RPMI7951 (cell line): ENCODE measurements at places on chromosomes 6 and 20.

- no peak for DNase-seq
Measured at GRCh38 chr20:46023148-46023484, 5.9 kb upstream of the SLC12A5 start.

DNA sequence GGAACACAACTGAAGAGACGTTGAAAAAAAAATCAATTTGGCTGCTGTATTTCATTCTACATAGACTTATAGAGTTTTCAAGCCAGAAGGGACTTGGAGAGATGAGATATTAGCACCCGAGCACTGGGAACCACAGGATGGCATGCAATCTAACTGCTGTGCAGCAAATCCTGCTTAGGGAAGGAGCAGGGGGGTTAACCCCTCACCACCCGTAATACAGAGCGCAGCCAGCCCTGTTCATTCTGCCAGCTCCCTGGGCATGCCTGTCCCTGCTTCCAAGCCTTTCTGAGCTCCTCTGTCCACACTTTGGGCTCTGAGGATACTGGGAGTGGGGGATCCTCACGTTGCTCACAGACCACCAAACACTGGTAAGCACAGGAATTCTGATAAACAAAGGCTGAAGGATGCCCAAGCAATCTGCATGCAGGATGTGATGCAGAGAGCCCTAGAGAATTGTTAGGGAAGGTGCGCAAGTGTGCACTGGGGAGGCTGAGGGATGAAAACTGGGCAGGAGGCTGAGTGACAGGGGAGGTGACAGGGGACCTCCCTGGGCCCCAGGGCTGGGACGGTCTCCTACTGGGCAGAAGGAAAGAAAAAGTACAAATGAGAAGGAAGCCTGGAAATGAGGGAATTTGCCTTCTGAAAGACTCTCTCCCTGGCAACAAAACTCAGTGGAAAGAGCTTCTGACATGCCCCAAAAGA lies 34.0 kb downstream of the CPNE5 start:
- DNase-seq, result no peak

- peak; percentile 89 for DNase-seq
Measured at GRCh38 chr6:56766806-56767178, 124.1 kb upstream of the DST start.

- peak; percentile 57 for DNase-seq
Measured at GRCh38 chr6:32439602-32440214, at the start of gene HLA-DRA. Gene HLA-DRA (plus strand): TSS chr6:32439887. CDS start chr6:32439951, 64 bp downstream.

DNA sequence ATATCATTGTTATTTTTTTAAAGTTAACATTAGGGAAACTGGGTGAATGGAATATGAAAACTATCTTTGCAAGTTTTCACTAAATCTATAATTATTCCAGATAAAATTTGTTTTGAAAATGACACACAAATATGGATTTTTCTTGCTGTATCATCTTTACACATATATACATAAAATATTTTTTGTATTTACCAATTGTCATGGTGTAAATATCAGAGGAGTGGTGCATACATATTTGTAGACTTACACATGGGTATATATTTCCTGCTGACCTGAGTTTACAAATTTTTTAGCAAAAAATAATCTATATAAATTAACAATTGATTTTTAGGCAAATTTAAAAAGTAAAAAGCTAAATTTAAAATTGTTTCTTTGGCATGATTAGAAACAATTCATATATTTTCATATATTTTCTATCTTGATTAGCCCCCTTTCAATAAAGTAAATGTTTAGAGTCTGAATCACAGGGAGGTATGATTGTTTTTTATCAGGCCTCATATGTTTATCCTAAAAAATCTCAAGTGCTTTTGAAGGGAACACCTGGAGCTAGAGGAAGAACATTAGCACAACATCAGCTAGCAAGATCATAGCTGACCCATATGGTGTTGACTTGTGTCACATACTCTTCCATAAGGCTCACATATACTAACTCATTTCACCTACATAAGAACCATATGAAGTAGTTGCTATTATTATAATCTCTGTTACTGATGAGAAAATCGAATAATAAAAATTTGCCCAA lies 671.8 kb upstream of the GJE1 start:
- no peak for DNase-seq

DNA sequence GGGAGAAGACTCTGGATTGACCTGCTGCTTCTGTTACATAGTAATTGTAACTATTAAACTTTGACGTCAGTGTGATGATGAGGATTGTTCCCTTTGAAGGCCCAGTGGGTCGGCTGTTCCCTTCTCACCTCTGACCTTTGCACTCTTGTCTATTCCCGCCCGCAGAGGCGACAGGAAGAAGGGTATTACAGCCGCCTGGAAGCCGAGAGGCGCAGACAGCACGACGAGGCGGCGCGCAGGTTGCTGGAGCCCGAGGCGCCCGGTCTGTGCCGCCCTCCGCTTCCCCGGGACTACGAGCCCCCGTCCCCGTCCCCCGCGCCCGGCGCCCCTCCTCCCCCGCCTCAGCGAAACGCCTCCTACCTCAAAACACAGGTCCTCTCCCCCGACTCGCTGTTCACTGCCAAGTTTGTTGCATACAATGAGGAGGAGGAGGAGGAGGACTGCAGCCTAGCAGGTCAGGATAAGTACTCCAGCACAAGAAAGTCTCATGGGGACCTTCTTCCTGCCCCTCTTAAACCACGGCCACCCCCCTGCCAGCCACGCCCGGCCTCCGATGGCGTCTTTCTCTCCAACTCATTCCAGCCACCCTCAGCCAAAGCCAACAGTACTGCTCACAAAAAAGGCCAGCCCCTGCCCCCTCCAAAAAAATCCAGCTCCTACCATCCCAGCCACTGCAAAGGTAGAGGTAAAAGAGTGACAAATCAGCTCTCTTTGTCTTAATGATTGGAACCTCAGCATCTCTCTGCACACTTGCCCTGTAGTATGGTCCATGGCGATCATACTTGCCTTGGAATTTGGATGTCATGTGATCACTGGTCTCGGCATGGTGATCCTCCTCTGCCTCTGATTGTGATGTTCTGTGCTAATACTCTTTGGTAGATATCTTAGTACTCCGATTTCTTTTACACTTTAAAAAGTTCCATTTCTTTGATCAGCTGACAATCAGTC lies 31.6 kb upstream of the KIF25 start:
- DNase-seq, result no peak

- DNase-seq, result no peak
Measured at GRCh38 chr6:16602035-16602434, 159.2 kb downstream of the ATXN1 start.

GRCh38 chr20:63255931-63256704 lies 1.9 kb upstream of the NKAIN4 start:
- DNase-seq, result no peak

- no peak for DNase-seq
Measured at GRCh38 chr6:124694139-124694705, 268.0 kb upstream of the RNF217 start.

- DNase-seq, result peak; percentile 43
Measured at GRCh38 chr6:82270881-82271635, 23.5 kb upstream of the IBTK start.

- no peak for DNase-seq
Measured at GRCh38 chr6:25154034-25154596, 125.1 kb upstream of the CARMIL1 start.

GRCh38 chr20:35434085-35435005 lies 3.7 kb downstream of the GDF5 start:
- no peak for DNase-seq

GRCh38 chr6:5068153-5068751 lies 16.9 kb upstream of the PPP1R3G start:
- no peak for DNase-seq

DNA sequence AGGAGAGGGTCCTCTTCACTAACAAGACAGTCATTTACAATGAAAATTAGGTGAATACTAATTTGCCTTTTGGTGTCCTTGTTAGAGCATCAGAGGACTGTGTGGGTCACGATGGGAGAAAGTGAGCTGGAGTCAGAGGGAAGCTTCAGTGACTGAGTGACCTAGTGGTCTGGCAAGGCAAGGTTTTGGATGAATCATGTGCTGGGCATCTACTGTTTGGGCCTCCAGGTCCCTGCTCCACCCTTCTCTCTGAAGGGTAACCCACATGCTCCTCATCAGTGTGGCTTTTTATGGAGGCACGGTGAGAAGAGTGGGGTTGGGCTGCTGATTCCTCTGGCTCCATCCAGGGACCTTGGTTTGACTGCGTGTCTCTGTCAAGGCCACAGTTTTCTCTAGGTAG lies 60.5 kb upstream of the EXOC2 start:
- DNase-seq, result peak; percentile 75

- no peak for DNase-seq
Measured at GRCh38 chr20:46946181-46946624, 51.6 kb downstream of the EYA2 start.

DNA sequence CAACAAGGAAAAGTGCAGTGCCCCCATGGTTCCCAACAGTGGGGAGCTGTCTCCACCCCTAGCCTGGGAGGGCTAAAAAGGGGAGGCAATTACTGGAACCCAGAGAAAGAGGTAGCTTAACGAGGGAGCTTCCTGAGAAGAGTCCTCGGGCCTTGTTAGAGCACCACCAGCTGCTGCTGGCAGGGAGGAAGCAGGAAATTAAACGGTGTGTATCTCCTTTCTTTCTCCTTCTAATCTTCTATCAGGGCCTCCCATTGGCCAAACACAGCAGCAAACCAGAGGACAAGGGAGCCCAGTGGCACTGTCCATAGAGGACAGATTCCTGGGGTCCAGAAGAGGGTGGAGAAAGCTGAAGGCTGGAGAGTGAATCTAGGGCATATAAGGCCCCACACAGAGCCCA lies 7.6 kb upstream of the BTN2A2 start:
- no peak for DNase-seq

GRCh38 chr6:64217721-64218620 lies 582.4 kb downstream of the PHF3 start:
- peak; percentile 13 for DNase-seq

DNA sequence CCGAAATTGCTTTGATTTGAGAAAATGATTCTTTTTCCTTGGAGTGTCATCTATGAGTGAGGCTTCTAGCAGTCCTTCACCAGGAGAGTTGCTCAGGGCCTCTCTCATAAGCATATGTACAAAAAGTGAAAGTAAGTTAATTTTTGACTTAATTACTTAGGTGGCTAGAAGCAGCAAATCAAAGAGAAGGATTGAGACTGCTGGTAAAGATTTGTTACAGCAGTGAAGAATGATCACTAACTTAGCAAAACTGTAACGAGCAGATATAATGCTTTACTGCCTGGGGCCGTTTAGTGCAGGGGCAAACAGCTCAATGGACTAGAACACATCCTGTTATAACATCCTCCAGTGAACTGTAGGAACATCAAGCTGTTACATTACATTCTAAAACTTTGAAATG lies 167.8 kb upstream of the RIPOR2 start:
- peak; percentile 16 for DNase-seq

DNA sequence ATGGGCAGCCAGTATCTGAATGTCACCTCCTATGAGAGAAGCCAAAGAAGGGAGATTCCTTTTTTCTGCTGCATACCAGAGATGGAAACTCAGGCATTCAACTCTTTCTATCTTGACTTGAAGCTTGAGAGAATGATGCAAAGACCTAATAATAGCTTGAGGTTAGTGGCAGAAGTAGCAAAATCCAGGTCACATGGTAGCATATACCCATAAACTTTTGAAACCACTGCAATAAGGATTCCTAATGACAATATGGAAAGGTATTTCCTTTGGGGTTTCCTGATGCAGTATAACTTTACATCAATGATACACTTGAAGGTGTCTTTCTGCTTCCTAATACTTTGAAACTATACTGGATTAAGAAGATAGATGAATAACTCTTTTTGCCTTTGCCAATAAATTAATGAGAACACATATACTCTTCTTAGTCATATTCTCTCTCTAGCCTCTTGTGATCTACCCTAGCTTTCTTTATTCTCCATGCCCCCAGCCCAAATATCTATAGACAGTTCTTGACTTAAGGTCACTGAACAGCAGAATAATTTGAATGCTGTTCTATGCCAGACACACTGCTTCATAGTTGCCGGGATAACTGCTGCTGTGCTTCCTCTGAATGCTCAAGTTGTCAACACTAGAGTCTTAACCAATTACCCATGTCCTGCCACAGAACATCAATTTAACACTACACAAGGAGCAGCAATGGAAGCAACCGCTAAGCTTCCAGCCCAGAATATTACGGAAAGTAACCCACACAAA lies 155.5 kb upstream of the SIM1 start:
- DNase-seq, result peak; percentile 79

- DNase-seq, result peak; percentile 85
Measured at GRCh38 chr20:38272398-38272797, 11.9 kb upstream of the KIAA1755 start.

GRCh38 chr20:59783641-59784010 lies 149.8 kb downstream of the SYCP2 start:
- DNase-seq, result no peak

- no peak for DNase-seq
Measured at GRCh38 chr6:5160206-5160605, 75.1 kb downstream of the PPP1R3G start.

GRCh38 chr6:31042806-31043205 lies 32.5 kb downstream of the MUC22 start:
- DNase-seq, result peak; percentile 82

DNA sequence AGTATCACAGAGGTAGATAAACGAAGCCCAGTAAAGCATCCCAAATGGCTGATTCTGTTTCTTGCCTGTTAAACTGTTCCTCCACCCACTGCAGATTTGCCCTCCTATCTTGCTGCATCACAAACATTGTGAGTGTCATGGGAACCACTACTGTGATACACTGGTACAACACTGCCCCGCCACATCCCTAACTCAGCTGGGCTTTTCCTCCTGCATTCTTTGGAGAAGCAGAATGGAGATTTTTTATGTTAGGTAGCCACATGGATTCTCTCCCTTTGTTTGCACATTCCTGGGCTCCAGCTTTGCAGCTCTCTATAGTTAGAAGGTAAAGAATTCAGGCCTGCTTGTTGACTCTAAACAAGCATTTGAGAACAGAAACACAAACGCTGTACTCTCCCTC lies 234.1 kb downstream of the TMEM242 start:
- peak; percentile 16 for DNase-seq

DNA sequence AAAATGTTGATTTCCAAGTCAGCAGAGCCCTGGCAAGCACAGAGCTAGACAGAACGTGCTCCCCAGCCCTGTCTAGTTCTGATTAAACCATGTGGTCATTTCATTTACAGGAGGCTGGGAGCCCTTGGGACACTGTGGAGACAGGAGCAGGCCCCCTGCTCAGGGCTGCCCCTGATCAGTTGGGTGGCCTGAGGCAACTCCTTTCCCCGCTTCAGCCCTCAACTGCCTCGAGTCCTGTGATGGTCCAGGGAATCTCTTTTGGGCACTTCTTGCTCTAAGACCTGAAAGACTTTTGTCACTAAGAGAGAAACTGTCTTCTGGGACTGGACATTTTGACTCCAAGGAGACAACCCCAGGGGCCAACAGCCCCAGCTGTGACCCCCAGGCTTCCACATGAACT lies 13.5 kb downstream of the DYNLRB1 start:
- DNase-seq, result no peak

GRCh38 chr20:44833437-44833836 lies 23.1 kb upstream of the RIMS4 start:
- DNase-seq, result no peak

GRCh38 chr6:163825033-163825432 lies 410.5 kb downstream of the QKI start:
- DNase-seq, result peak; percentile 97

DNA sequence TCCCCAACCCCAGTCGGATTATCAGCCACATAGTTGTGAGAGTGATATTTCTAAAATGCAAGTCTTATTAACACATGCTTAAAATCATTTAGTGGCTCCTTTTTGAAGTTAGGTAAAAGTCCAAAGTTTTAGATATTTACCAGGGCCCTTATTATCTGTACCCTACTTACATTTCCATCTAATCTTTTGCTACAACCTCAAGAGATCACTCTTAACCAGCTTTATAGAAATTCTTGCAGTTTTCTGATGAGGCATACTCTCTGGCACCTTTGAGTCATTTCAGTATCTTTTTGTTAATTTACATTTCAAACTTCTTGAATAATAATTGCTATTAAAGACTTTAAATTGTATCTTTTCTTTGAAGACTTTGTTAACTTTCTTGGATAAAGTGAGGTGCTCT lies 453.3 kb downstream of the RFPL4B start:
- no peak for DNase-seq
